HAP-1 (cell line): ENCODE measurements at places on chromosomes 11 and 22.

GRCh38 chr11:67584205-67584880 is 731 bp downstream of the GSTP1 start:
- DNase-seq: peak; percentile 64

DNA sequence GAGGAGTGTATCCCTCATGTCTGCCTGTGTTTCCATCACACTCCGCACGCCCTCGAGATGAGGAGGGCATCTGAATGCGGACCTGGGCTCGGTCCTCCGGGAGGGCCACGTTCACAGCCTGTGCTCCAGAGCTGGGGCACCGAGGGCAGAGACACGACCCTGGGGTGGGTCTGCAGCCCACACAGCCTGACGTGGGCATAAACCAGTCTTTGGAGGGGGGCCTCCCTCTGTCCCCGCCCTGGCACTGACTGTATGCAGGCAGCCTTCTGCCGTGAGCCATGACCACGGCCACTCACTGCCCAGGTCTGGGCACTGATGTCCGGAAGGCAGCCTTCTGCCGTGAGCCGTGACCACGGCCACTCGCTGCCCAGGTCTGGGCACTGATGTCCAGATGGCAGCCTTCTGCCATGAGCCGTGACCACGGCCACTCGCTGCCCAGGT is 1425.1 kb downstream of the BRD1 start:
- no peak for DNase-seq

DNA sequence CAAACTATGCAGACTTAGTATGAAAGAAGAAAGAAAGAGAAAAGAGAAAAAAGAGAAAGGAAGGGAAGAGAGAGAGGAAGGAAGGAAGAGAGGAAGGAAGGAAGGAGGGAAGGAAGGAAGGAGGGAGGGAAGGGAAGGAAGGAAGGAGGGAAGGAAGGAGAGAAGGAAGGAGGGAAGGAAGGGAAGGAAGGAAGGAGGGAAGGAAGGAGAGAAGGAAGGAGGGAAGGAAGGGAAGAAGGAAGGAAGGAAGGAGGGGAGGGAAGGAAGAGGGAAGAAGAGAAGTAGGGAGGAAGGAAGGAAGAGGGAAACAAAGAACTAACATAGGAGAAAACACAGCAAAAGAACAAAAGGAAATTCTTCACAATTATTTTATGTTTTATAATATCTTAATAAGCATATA is 502.1 kb downstream of the SOX6 start:
- DNase-seq: no peak

DNA sequence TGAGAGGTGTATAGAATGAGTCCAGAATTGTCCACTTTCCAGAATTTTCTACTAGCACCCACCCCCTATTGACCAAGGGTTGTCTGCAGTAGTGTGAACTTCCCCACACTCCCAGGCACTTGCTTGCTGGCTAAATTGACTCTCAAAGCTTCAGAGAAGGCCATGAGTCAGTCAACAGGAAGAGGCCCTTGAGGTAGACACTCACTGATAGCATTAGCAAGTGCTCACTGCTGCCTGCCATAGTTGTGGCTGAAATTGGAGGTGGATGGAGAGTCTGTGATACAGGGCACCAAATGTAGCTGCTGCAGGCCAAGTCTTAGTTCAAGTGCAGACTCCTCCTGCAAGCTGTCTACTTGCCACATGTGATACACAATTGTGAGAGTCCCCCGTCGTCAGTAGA is 156.8 kb downstream of the SPON1 start:
- no peak for DNase-seq

GRCh38 chr11:834371-835316 is 1.9 kb downstream of the CD151 start:
- no peak for DNase-seq

DNA sequence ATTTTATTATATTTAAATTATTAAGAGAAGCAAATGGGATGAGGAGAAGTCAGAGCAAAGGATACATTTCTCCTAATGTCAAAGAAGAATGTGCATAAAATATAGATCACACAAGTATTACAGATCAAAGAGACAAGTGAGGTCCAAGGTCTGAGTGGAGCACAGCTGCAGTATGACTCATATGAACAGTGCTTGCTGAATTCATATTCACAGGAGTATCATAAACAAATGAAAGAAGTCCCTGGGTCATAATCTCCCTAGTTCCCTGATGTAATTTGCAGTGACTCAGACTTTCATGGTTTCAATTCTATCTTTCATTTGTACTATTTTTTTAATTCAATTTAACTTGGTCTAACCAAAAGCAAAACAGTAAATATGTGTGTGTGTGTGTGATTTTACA is 499.0 kb upstream of the CCDC179 start:
- peak; percentile 50 for DNase-seq

- no peak for DNase-seq
Measured at GRCh38 chr11:1487091-1487850, 692 bp upstream of the MOB2 start.

- no peak for DNase-seq
Measured at GRCh38 chr11:36248436-36248835, 40.8 kb downstream of the COMMD9 start.

- no peak for DNase-seq
Measured at GRCh38 chr11:126059238-126059781, 3.4 kb downstream of the CDON start.

GRCh38 chr11:117866526-117866925 is 9.9 kb downstream of the FXYD6 start:
- no peak for DNase-seq

GRCh38 chr11:95568281-95568680 is 221.3 kb downstream of the FAM76B start:
- DNase-seq: no peak
